ENCODE measurements at places on chromosomes 16 and 17. TPM values are rescaled to one million over a fixed set of nuclear protein-coding genes. Genes with fewer than 3 reads are reported as not detected.

The KLHL11 gene
- 29.0 TPM for total RNA-seq

- DNase-seq, result no peak
Observed at GRCh38 chr17:82843904-82844680, 4.3 kb upstream of the ZNF750 start.

- peak; percentile 52 for DNase-seq
Observed at GRCh38 chr16:81279392-81279791, 35.4 kb upstream of the GAN start.

The OSBPL7 gene
- 4.6 TPM for total RNA-seq

- peak; percentile 70 for DNase-seq
Observed at GRCh38 chr17:78421534-78422266, 43.3 kb downstream of the PGS1 start.

The COL1A1 gene
- total RNA-seq, result 2,633 TPM

DNA sequence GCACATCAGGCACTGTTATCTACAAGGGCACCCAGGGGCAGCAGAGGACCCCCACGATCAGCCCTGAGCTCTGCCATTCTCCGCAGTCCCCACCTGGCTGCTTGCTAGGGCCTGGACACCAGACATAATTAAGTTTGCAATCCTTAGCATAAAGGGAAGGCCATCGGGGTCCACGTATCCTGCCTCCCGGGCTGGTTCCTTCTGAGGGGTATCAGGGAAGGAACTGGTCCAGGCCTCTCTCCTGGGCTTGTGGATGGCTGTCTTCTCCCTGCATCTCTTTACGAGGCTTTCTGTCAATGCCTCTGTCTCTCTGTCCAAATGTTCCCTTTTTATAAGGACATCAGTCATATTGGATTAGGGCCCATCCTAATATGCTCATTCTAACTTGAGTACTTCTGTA lies 77.8 kb downstream of the CYLD start:
- no peak for DNase-seq
